ENCODE measurements at places on chromosomes 2 and 18. TPM values are rescaled to one million over a fixed set of nuclear protein-coding genes. Genes with fewer than 3 reads are reported as not detected.

ABCB11 gene
- 0.23 TPM for total RNA-seq

PRSS56 gene
- not detected for total RNA-seq

NCKAP5 gene
- 3.9 TPM for total RNA-seq

IL36B gene
- not detected for total RNA-seq

KCNE4 gene
- 7.4 TPM for total RNA-seq

CGREF1 gene
- 1.1 TPM for total RNA-seq
